ENCODE measurements at places on chromosomes 2 and 18.
A peak's percentile ranks its signal among the peaks of the same experiment; 100 is the strongest.

- no peak for DNase-seq
These were observed 7.7 kb upstream of the TMSB10 start for GRCh38 chr2:84897773-84898172.

- no peak for DNase-seq
These were observed 79.5 kb downstream of the FARSB start for GRCh38 chr2:222576171-222577081.

- peak; percentile 45 for DNase-seq
These were observed 51.9 kb downstream of the SDC1 start for GRCh38 chr2:20173064-20173463.

GRCh38 chr2:123746006-123746405 is 279.1 kb upstream of the CNTNAP5 start:
- DNase-seq, result no peak

- no peak for DNase-seq
These were observed 1.8 kb upstream of the CDH2 start for GRCh38 chr18:28178720-28179119.

DNA sequence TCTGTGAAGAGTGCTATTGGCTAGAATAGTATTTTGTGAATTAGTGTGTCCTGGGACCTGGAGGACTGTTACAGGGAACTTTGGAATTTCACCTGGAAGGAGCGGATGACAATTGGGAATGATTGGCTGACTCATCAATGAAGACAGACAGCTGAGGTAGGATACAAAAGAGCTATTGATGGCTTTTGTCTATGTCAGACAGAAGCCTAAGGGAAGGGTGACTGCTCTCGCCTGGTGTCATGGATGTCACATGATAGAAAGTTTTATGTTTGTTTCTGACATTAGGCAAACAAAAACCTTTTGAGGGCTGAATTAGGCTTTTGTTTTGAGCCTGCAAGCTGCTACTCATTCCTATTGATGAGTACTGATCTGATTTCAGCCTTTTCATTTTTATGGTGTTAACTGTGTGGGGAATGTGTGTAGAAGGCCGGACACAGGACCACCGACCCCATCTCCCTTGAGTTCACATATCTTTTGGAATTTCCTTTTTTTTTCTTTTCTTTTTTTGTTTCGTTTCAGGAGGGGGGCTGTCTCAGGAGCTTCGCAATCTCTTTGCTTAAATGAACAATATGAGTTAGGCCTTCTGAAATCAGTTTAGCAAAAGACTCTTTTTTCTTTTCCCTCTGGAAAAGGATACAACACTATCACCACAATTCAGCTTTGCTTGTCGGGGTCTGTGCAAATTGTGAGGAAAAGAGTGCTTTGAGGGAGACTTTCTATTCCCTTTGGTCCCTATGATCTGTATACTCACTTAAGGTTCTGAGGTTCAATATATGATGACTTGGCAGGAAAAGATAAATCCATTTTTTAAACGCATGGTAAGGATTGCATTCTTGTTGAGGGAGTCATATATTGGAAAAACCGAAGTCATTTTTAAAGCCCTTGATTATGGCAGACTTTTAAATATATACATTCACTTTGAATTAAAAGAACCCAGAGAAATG is 207.9 kb upstream of the FIGN start:
- no peak for DNase-seq

DNA sequence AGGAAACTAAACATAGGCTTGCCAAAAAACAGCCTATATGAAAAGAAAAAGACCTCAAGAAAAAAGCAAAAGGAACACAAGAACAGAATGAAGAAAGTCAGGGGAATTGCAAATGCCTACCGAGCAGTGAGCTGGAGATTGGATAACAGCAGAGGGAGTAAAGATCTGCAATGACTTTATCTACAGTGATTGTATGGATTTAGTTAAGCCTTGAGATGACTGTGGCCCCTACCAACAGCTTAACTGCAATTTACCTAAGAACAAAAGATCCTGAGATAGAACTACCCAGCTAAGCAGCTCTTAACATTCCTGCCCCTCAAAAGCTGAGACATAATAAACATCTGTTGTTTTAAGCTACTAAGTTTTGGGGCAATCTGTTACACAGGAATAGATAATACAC is 20.5 kb downstream of the LNPK start:
- DNase-seq, result no peak

DNA sequence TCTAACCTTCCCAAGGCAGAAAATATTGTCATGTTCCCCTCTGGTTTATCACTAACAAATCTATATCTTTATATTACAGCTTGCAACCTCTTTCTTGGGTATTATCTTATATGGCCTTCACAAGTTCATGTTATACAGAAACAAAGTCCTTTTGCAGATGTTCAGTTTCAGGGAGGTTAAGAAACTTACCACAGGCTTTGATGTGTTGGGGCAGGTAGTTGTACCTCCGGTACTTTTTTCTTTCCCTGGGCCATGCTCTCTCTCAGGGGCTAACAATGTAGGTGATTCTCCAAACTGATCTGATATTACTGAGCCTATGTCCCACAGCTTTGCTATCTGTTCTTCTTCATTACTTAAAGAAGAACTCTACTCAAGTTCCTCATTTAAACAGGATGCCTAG is 548.9 kb upstream of the SYT4 start:
- no peak for DNase-seq
